Skeletal muscle cell (primary cell): ENCODE measurements at places on chromosomes 7 and 10.

- DNase-seq: no peak
These were observed 60.4 kb downstream of the ADD3 start for GRCh38 chr10:110067960-110068770.

- DNase-seq: peak; percentile 87
These were observed 128.9 kb downstream of the DGKI start for GRCh38 chr7:137717811-137718271.

DNA sequence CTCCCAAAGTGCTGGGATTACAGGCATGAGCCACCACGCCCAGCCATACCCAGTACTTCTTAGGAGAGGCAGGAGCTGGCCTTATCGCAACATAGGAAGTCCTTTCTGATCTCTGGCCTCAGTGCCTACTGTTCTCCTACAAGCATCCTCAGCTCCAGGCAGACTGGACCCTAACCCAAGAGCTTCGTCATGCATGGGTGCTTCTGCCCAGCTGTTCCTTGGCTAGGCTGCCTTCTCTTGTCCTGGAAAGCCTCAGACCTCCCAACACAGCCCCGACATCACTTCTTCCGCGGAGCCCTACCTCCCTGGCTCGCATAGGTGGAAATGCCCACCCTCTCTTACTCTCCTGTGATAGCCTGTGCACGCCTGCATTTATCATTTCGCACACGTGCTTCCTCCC is 15.8 kb downstream of the BCL7B start:
- no peak for DNase-seq

DNA sequence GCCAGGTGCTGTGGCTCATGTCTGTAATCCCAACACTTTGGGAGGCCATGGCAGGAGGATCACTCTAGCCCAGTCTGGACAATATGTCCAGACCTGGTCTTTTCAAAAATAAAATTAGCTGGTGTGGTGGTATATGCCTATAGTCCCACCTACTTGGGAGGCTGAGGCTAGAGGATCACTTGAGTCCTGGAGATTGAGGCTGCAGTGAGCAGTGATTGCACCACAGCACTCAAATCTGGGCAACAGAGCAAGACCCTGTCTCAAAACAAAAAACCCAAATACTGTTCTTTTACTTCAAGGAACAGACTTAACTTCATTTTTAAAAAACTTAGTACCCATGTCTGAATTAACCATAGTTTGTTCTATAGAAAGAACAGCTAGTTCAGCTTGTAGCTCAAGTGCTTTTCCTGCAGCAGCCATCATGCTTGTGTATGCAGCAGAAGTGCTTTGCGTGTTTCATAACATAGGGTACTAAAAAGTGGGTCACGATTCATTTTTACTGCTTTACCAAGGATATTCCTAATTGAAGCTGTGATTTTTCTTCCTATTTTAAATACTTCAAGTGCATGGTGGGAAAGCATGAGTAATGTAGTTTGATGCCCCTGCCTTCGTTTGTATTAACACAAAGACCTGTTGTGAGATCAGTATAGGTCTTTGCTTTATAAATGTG is 5.9 kb downstream of the EIF4H start:
- no peak for DNase-seq

- DNase-seq: no peak
These were observed 18.1 kb downstream of the PRKG1 start for GRCh38 chr10:51092402-51092801.

- DNase-seq: no peak
These were observed 596.0 kb downstream of the XPNPEP1 start for GRCh38 chr10:109327266-109327665.

DNA sequence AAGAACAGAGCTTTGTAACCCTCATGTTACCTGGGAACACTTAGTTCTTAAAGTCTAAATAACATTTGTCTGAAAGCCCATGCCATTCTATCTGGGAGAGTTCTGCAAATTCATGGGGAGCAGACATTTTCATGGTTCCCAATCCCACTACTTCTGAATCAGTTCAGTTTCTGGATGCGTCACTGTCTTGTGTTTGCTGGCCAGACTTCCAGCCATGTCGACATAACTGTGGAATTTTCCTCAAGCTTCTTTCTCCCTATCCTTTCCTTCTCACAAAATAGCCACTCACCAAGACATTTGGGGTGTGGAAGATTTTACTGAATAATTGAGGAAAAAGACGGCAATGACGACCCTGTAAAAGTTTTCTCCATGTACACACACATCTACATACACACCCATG is 272.5 kb downstream of the NEBL start:
- peak; percentile 53 for DNase-seq

- no peak for DNase-seq
These were observed 5.0 kb upstream of the CFAP58 start for GRCh38 chr10:104348601-104349000.

GRCh38 chr7:27663989-27664331 is 1.3 kb upstream of the HIBADH start:
- no peak for DNase-seq

- no peak for DNase-seq
These were observed 153.9 kb downstream of the BMPER start for GRCh38 chr7:34059136-34059828.

- no peak for DNase-seq
These were observed 16.0 kb downstream of the GIMAP5 start for GRCh38 chr7:150753239-150753638.

GRCh38 chr10:113907166-113907565 is 52.7 kb downstream of the NHLRC2 start:
- peak; percentile 68 for DNase-seq

- DNase-seq: no peak
These were observed 306.7 kb downstream of the GRID1 start for GRCh38 chr10:86059892-86060291.

- DNase-seq: no peak
These were observed 25.3 kb upstream of the PWWP2B start for GRCh38 chr10:132371641-132372081.

DNA sequence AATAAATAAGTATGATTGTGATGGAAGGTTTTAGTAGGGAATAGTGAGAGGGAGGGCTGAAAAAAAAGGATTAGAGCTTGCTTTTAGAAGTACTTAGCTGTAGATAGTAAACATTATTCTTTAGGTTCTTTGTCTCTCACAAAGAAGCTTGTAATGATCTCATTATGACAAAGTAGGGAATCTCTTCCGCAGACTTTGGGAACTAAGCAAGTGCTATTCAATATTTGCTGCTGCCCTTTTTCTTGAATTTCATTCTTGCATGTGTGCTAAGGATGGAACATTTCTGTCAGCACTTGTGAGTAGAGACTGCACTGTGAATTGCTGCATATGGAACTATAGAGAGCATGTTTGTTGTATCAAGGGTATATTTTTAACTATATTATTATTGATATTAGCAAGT is 173.4 kb downstream of the ST7 start:
- DNase-seq: no peak

- peak; percentile 5 for DNase-seq
These were observed 135.8 kb downstream of the KMT2E start for GRCh38 chr7:105149827-105150226.

- no peak for DNase-seq
These were observed 94.9 kb downstream of the GFRA1 start for GRCh38 chr10:116178086-116178605.

DNA sequence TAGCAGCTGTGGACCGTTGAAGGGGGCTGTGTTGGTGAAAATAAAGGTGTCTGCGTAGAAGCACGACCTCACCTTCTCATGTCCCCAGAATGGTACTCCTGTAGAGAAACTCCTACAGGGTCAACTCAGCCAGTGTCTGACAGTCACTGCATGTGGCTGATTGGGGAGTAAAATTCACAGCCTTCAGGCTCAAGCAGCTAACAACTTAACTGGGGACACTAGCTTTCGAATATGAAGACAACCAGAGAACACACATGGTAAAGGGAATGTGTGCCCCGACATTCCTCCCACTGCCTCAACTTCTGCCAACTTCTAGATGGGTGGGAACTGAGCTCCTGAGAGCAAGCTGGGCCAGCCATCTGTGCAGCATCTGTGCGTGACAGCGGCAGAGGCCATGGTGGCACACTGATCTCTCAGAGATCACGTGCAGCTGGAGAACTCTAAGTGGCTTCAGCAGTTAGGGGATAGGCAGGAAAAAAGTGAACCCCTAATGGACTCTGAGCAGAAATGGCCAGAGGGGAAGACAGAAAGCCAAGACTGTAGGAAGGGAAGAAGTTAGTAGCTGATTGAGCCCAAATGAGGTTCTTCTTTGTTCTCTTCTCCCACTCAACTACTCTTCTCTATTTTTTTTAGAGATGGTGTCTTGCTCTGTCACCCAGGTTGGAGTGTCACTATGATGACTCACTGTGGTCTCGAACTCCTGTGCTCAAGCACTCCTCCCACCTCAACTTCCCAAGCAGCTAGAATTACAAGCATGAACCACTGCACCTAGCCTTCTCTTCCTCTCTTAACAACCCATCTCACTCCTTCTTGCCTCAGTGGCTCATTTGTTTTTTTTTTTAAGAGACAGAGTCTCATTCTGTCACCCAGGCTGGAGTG is 280.8 kb downstream of the ZEB1 start:
- DNase-seq: no peak

DNA sequence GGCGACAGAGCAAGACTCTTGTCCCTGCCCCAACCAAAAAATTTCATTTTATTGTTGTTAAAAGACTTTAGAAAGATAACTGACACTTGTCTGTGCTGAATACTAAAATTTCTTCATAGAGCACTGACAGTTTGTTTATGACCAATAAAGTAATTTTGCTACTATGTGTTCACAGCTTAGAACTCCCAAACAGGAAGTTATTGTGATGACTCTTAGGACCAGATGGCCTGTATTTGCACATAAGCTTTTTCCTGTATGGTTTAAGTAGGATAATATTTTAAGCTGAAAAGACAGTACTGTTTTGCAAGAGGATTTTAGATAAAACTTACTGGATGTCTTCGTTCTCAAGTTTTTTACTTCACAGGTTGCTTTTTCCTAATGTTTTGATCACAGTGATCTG is 80.7 kb downstream of the MMRN2 start:
- DNase-seq: no peak

DNA sequence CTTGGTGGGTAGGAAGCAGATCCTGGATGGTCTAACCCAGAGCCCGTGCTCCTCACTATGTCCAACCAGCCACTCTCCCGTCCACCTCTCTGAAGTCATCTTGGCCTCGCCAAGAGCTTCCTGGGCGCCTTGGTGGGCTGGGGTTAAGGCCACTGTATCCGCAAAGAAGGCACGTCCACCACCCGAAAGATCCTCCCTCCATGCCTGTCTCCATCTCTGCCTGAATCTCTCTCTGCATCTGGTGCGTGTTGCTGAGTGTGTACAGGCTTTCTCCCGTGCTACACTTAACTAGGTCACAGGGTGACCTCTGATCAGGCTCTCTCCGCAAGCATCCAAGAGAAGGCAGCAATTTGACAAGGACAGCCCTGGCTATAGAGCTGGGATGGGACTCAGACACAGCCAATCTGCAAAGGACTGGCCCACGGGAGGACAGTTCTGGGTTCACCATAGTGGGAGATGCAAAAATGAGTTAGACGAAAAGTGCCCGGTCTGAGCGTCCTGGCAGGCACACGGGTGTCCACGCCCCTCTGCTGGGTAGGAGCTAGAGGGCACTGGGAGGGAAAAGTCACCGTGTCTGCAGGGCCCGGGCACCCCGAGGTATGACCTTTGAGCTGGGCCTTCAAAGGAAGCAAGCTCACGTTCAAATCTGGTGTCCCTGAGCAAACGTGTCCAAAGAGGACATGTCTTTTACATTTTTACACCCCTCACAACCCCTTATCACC is 9.4 kb upstream of the RFC2 start:
- DNase-seq: no peak

GRCh38 chr7:20519645-20520044 is 95.8 kb upstream of the ABCB5 start:
- DNase-seq: no peak

DNA sequence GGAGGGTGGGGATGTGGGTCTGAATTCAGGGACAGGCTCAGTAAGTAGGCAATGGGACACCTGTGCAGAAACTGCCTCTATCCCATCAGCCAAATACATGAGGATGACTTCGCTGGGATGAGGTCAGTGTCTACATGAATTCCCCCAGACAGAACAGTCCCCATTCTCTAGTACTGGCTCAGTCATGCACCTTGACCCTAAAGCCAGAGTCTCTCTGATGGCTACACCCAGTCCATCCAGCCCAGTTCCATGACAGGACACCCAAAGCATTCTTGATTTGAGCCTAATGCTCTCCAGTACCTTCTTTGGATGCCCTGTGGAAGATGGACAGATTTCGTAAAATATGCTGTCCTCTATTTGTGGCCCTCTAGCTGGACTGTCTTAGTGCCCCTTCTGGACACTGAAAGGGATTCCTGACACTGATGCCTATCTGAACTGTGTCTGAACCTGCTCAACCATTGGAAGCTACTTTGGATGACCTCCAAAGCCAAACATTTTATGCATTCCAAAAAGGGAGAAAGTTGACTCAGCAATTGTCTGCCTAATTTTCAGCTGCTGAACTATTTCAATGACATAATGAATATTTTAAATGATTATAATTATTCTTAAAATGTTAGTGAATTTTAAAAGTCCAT is 14.6 kb downstream of the SFRP4 start:
- no peak for DNase-seq

- no peak for DNase-seq
These were observed 669.8 kb upstream of the ANKRD30A start for GRCh38 chr10:36455526-36456133.

DNA sequence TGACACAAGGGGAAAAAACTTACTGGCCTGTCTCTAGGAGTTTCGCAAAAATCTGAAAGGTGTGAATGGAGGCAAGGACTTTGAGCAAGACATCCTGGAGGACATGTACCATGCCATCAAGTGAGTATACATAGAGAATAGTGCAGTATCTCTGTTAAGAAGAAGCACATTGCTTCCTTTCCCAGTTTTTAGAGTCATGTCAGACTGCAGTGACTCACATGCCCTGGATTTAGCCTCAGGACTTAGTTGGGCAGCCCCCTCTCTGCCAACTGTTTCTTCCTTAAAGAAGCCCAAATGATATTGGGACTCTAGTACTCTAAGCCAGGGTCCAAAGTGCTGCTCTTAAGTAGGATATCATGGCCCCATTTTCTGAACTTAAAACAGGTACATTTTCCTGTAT is 28.1 kb upstream of the NFKB2 start:
- no peak for DNase-seq

GRCh38 chr7:153404781-153405279 is 645.3 kb downstream of the ACTR3B start:
- DNase-seq: no peak

- DNase-seq: no peak
These were observed 247.3 kb downstream of the SEMA3A start for GRCh38 chr7:83947260-83947659.
